ENCODE measurements at places on chromosomes 3 and 15. TPM values are rescaled to one million over a fixed set of nuclear protein-coding genes. Genes with fewer than 3 reads are reported as not detected.

DNA sequence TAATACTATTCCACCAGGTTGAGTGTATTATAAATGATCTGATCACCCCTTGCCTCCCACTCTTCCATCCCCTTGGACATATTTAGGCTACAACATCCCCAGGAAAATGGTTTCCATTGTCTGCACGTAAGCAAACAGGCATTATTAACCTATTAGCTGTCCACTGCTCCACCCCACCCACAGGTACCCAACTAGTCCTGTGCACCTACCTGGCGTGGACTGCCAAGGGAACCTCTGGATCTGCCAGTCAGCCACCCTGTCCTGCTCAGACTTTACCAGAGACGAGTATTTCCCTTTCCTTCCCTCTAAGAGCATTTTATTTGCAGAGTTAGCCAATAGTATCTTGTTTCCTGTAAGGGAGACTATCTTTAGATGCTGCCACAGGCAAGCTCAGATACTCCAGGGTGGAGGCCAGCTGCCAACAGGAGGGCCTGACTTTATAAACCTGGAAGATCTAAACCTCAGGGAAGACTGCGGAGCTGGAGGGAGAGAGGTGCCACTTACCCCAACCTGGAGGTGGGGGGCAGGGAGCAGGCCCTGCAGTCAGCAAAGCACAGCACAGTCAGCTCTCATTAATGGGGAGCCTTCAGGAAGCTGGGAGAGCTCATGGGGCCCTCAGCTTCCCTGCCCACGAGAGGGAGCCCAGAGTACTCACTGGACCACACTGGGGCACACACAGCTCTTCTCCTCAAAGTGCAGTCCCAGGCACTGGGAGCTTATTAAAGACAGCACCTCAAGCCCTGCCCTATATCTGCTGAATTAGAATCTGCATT is at the start of gene CX3CR1:
TSS of gene CX3CR1 (minus strand) at position 292 of the 773 bp plus-strand sequence. CDS start 13,527 bp downstream, outside the sequence.
- DNase-seq = no peak

GRCh38 chr3:37999836-38000235 is 9.2 kb downstream of the VILL start:
- DNase-seq = peak; percentile 28

- DNase-seq = no peak
Observed at GRCh38 chr3:189123595-189124387, 48.0 kb upstream of the TPRG1 start.

DNA sequence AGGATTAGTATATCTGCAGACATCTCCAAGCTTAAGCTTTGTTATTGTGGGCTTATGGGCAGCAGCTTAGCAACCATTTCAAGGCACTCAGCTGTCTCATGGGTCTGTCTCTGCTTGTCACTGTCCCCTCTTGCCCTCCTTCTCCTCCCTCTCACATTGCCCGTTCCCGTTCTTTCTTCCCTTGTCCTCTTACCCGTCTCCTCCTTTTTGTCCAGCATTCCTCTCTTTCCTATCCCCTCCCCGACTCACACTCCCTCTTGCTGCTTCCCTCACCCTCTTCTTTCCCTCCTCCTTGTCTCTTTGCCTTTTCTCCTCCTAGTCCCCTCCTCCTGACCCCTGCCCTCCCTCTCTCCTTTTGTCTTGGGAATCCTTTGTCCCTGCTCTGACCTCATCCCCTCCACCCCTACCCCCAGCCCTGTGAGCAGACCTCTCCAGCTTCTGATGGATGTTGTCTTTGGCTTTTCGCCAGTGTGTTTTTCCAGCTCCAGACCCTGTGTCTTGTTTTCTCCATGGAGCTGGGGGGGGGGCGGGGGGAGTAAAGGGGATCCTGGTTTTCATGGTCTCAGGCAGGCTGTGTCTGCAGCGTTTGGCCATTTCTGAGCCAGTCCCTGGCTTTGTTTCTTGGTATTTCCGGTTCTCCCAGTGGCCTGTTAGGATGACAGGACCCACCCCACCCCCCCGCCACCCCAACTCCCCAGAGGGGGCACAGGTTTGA is 47.9 kb upstream of the TRAK1 start:
- no peak for DNase-seq

- DNase-seq = no peak
Observed at GRCh38 chr3:156518726-156519125, 36.2 kb downstream of the SSR3 start.

DNA sequence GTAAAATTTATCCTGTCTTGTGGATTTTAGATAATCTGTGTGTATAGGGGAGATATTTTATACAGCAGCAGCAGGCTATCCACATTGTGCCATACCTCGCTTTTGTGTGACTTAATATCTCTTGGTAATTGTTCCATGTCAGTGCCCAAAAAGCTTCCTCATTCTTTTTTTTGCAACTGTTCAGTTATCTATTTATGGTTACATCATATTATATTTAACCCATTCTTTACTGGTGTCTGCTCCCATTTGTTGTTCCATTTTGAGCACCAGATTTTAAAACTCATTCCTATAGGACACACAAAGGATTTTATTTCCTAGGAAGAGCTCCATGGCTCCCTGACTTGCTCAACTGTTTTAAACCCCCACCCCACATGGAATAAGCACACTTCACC is 86.3 kb upstream of the RASGRP1 start:
- no peak for DNase-seq

GRCh38 chr15:88738796-88739195 is 64.4 kb upstream of the ACAN start:
- DNase-seq = no peak

GRCh38 chr3:173796890-173797289 is 399.3 kb downstream of the NLGN1 start:
- DNase-seq = no peak

- peak; percentile 68 for DNase-seq
Observed at GRCh38 chr15:72358650-72359171, 17.1 kb downstream of the HEXA start.

DNA sequence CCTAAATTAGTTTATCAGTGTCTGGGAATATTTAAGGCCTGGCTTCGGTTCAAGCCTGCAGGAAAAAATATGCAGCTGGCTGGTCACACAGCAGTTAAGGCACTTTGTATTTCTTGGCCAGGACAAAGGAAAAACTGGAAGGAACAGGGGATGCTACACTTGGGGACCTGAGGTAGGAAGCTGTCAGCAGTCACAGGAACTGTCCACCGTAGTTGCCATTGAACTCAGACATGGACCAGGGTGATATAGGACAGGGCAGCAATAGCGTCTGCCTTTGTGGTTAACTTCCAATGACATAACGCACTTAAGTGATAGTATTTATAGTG is 49.1 kb downstream of the NR1D2 start:
- no peak for DNase-seq

The MKRN2 gene
- total RNA-seq = 22.2 TPM

The LTK gene
- 1.1 TPM for total RNA-seq

The REC114 gene
- not detected for total RNA-seq

The SLC12A8 gene
- 1.4 TPM for total RNA-seq

The CLCN2 gene
- 4.1 TPM for total RNA-seq

The ROPN1 gene
- not detected for total RNA-seq

The GP9 gene
- not detected for total RNA-seq

Data from aorta (tissue), 5 donors.